Muscle of back (tissue), 13 donors: ENCODE measurements at places on chromosomes 12 and 14.

GRCh38 chr14:88164906-88165534 is 158.0 kb downstream of the KCNK10 start:
- DNase-seq, result no peak

GRCh38 chr14:23577710-23578392 is 739 bp downstream of the JPH4 start:
- DNase-seq, result peak; percentile 26

DNA sequence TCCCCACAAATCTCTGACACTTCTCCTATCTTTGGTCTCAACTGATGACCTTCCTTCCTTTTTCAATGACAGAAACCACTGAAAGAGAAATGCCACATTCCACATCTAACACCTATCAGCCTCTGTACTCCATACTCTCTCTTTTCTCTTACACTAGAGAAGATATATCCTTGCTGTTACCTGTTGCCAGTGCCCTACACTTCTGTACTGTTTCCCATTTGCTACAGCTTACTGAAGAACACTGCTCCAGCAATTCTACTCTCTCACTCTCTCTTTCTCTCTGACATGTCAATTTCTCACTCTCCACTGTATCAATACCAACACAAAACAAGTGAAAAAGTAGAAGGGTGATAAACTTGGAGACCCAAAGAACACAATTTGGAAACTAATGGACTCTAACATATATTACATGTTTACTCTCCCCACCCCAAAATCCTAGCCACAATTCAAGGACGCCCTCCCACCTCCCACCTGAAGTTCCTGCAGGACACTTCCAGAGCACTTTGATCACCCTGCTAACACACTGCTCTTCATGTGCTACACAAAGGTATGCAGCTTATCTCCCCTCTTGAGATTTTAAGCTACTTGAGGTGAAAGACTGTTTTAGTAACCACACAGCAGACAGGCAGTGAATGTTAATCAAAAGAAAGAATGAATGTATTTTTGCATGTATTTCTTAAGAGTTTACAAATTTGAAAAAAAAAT is 95.0 kb downstream of the MED13L start:
- DNase-seq, result no peak

GRCh38 chr12:16796168-16796567 is 190.2 kb upstream of the LMO3 start:
- no peak for DNase-seq

- DNase-seq, result no peak
These were observed 42.8 kb downstream of the BCAT1 start for GRCh38 chr12:24906141-24906540.

DNA sequence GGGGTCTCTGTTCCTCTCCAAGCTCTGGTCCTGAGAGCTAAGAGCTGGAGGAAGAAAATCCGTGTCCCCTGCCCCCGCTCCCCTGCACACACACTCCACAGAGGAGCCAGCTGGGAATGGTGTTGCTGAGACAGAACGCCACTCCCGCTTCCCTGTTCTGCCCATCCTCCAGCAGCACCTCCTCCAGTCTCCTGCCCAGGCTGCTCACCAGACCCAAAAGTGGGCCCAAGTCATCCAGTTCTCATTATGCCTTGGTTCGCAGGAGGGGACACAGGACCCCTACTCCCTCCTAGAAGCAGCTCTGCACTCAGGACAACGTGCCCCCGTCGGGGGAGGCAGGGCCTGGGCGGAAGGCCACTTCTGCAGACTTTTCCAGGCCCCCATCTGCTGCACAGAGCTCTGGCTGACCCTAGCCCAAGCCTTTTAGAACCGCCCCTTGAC is 830 bp upstream of the TRMT61A start:
- peak; percentile 73 for DNase-seq

DNA sequence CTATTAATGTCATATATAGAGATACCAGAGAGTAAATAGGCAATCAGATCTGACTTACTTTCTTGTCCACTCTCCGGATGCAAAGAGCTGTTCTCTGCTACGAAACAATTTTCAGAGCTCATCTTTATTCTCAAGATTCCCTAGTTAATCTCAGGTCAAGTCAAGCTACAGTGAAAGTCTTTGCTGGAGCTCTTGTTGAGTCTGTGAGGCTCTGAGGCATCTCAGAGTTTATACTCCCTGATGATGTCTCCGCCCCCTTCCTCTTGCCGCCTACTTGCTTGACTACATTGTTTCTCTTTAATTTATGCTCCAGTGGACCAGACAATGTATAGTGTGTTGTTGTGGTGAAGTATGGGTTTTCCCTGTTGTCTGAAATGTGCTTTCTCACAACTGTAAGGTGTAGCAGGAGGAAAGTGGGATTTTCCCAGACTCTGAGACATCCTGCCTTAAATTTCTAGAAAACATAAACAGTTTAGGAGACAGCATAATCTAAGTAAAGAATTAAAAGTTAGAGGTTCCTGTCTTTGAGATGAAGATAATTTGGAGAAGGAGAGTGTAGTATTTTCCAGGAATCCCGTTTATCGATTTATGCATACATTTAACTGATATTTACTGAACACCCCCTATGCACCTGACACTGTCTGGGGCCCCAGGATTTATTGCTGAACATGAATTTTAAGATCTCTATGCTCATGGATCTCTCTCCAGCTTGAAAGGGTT is at the start of gene CD69:
Gene CD69, minus strand, starts transcription at position 203 of the 720 bp plus-strand sequence. Its CDS starts 81 bp downstream, at position 122.
- no peak for DNase-seq

- DNase-seq, result peak; percentile 35
These were observed 149.4 kb downstream of the METTL25 start for GRCh38 chr12:82507686-82508085.

DNA sequence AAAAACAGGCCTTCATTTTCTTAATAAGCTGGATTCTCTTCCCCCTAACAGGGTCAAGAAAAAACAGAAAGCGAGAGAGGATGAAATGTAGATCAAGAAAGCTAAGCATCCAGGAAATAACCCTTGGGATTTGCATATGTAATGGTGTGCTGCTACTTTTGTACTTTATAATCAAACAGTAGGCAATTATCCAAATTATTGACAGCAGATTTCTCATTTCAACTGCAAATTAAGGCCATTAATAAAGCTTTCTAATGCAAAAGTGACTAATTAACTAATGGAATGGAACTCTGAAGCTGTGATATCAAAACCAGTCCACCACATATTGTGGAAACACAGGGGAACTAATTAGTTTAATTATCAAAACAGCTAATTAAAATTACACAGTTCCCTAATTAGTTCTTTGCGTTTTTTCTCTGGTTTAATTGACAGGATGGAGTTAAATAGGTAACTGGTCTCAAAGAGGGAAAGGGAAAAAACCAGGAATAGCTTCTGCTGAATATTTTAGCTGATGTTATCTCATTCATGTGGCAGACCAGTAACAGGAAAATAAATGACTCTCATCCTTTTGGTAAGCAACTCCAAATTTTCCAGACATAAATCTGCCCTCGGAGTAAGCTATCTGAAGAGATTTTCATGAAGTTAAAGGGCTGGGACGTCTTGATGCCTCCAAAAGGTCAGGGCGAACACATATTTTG is 182.7 kb upstream of the LMO3 start:
- no peak for DNase-seq
